ENCODE measurements at places on chromosomes 4 and X. TPM values are rescaled to one million over a fixed set of nuclear protein-coding genes. Genes with fewer than 3 reads are reported as not detected.

GRCh38 chrX:138791551-138791950, 80.0 kb upstream of the FGF13 start:
- DNase-seq: no peak

DNA sequence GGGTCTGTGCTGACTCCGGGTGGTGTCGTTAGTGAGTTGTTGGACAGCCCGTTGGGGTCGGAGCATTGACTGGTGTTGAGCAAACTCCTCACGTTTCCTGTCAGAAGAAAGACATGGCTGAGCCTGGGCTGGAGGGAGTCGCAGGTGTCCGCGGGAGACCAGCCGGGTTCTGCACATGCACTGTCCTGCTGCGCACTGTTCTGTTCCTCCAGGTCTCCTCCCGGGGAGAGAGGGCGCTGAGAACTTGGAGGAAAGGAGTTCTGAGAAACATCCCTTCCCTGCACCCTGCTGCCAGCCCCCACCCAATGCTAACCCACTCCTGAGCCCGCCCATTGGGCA, 1.1 kb downstream of the ZNF141 start:
- no peak for DNase-seq

The SPANXC gene
- 4.4 TPM for total RNA-seq

- no peak for DNase-seq
These were observed 423.8 kb upstream of the FRG1 start for GRCh38 chr4:189516902-189517301.

GRCh38 chr4:136183513-136183912, 1348.8 kb downstream of the PCDH18 start:
- no peak for DNase-seq

GRCh38 chr4:176979416-176979815, 186.7 kb upstream of the VEGFC start:
- no peak for DNase-seq

DNA sequence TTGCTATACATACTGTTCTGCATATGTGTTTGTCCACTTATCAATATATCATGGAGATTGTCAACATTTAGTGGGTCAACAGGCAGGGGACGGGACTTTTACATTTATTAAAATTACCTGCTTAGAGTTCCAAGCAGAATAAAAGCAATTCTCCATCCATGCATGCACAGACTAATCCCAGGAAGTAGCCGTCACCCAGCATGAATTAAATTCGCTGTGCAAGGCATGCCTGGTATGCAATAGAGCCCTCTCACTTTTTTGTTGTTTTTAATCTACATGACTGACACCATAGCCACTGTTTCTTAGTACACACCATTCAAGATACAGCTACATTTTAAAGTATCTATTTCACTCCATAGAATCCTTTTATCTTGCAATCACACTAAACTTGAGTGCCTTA, 108.9 kb downstream of the USP46 start:
- DNase-seq: no peak

The RBM46 gene
- total RNA-seq: not detected

- no peak for DNase-seq
These were observed 37.2 kb downstream of the MAP9 start for GRCh38 chr4:155339588-155339987.

GRCh38 chr4:101210331-101210730, 137.0 kb downstream of the PPP3CA start:
- DNase-seq: no peak

The STOX2 gene
- total RNA-seq: not detected

- no peak for DNase-seq
These were observed 526.7 kb downstream of the PDHA2 start for GRCh38 chr4:96366632-96367031.

- no peak for DNase-seq
These were observed 323.3 kb upstream of the GALNT7 start for GRCh38 chr4:172845281-172845680.

The HGFAC gene
- total RNA-seq: not detected

The SLC16A2 gene
- 11.9 TPM for total RNA-seq

DNA sequence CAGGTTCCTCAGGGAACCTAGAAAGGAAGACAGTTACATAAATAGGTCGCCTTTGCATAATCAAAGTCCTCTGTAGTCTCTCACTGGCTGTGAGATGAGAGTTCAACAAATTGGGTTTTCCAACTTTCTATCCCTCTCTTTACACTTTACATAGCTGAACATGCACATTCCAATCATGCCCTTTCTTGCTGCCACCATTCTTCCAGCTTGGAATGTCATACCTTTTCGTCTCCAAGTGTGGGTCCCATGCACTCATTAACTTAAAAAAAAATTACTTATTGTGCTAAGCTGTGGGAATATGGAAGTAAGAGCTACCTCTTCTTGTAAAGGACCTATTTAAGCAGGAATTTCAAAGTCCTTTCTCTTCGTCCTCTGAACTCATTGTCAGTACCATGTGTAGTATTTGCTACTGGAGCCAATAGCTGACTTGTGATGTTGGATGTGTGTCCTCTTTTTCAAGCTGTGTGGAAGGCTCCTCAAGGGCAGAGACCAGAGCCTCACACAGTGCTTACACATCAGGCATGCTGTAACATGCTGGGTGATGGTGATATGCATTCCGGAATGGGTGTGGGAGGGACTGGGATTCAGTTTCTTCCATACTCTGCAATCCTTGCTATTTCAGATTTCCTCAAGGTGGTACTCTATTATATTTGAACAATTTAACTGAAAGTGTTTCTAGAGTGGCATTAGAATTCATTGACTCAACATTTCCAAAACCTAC, 7.1 kb downstream of the ENOPH1 start:
- DNase-seq: peak; percentile 4

The LUZP4 gene
- not detected for total RNA-seq

GRCh38 chr4:152106113-152106763, 345.4 kb upstream of the GATB start:
- peak; percentile 92 for DNase-seq

The ANXA3 gene
- total RNA-seq: 125 TPM

DNA sequence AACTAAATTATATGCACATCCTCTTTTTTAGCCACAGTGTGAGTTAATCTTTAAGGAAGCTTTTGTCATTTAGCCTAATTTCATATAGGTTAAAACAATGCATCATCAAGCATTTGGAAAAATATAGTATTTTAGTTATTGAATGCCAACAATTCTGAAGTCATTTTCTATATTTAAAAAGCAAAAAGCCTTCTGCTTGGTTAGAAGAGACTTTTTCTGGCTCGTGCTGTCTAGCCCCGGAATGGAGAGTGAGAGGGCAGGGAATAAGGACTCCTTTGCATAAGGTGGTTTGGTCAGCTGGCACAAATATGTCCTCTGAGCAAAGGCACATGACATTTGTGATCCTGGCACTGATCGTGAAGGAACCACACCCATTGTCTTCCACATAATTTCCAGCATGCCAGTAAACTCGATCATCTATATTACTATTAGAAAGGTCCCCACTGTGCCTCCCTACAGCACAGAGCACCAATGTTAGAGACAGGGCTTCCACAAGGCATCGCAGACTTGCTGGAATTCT, 393.7 kb upstream of the INTU start:
- no peak for DNase-seq

DNA sequence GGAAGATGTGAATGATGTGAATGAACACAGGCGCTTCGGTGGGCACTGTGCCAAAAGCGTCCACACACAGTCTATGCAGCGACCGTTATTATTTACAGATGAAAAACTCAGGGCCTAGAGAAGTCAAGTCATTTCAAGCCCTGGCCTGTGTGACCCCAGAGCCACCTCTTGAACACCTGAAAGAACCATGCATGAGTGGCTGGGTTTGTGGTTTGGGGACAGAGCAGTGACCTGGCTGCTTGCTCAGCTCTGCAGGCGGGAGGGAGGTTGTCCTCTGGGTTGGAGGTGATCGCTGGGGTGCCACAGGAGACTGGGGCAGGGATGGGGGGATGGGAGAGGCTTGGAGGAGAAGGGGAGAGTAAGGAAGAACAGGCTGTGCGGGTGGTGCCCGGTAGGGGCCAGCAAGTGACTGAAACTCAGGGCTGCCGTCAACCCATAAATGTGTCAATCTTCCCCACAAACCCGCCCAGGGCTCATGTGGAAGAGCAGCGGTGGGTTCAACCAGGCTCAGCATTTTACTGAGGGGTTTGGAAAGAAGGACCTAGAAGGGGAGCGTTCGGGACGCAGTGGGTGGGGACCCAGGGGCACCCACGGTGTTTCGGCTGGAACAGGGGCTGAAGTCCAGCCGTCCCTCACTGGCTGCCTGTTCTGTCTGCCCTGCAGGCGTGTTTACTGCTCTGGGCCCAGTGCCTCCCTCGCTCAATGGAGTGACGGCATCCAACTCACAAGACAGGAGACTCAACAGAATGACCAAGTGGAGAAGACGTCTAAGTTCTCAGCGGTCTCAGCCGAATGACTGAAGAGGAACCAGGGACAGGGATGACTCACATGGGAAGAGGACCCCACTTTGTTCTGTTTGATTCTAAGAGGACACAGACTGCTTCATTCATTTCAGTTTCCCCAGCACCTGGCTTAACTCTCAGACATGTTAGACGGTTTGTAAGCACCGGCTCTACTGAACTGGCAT, 167.8 kb downstream of the AFAP1 start:
- DNase-seq: no peak

The CFAP299 gene
- total RNA-seq: 2.3 TPM

GRCh38 chr4:168503652-168504362, 7.0 kb downstream of the PALLD start:
- no peak for DNase-seq

DNA sequence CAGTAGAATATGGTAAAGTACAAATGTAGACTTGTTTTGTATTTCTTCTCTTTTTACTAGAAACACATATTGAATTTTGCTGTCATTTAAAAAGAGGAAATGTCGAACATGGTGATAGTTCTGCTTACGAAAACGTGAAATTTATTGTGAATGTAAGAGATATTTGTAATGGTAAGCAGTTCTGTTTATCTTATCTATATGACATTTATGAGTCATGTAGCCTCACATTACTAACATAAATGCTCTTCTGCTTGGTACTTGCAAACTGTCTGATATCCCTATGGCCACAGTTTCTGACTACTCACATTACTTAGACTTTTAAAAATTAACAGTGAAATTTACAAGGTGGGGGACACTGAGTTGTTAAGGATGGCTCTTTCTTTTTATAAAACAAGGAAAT, 57.9 kb downstream of the PASD1 start:
- DNase-seq: no peak
